ENCODE measurements at places on chromosomes 11 and 22.

GRCh38 chr11:60700689-60701468, 1.5 kb downstream of the MS4A8 start:
- DNase-seq, result peak; percentile 88

DNA sequence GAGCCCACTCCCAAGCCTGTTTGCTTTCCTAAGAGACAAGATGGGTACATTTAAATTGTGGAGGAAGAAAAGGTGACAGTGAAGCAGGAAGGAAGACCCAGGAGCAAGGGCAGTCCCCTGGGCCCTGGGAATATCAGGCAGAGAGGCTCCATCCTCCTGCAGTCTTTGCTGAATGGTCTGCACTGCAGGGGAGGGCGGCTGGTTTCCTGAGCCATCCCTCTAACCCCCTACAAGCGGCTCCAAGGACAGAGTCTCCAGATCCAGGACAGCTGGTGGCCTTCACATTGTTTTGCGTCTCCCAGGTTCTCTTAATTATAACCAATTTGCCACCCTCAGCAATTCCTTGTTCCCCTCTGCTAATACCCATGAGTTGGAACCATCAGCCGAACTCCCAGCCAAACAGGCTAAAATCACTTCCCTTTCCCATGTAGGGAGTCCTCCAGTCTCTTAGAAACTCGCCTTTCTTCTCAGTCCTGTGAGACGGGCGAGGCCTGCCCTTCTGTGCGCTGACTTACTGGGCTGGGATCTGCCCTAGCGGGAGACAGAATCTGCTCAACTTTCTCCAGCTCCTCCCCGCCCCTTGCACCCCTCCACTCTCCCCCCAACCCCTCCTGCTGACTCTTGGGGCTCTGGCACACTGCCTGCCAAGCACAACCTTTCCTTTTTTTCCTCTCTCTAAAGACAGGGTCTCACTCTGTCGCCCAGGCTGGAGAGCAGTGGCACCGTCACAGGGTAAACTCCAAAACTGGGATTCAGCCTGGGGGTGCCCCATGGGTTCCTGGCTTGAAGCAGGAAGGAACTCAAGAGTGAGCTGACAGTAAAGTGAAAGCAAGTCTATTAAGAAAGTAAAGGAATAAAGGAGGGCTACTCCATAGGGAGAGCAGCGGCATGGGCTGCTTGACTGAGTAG, 53.4 kb upstream of the EMID1 start:
- DNase-seq, result peak; percentile 47

DNA sequence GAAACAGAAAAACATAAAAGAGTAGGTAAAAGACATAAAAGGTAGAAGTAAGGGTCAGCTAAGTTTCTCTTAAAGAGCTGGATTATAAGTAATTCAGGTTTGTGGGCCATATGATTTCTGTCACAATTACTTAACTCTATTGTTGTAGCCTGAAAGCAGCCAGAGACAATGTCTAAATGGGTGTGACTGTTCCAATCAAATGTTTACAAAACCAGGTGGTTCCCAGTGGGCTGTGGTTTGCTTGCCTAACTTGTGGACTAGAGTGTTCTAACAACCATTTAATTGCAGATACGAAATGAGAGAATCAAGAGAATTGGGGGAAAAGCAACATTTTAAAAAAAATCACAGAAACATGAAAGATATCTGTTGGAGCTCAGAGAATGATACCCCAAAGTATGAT, 22.6 kb downstream of the OR6M1 start:
- DNase-seq, result no peak

GRCh38 chr22:21766691-21767462, 31.3 kb upstream of the YPEL1 start:
- no peak for DNase-seq

- peak; percentile 65 for DNase-seq
Observed at GRCh38 chr22:20238536-20238900, 29.6 kb downstream of the RTN4R start.

DNA sequence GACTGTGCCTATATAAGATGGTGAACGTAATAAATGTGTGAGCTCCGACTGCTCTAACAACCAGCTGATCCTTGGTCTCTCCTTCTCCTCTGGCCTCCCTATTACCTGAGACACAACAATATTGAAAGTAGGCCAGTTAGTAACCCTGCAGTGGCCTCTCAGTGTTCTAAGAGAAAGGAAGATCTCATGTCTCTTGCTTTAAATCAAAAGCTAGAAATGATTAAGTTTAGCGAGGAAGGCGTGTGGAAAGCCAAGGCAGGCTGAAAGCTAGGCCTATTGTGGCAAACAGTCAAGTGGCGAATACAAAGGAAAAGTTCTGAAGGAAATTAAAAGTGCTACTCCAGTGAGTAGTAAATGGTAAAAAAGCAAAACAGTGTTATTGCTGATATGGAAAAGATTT, 39.5 kb downstream of the HIPK3 start:
- DNase-seq, result no peak

DNA sequence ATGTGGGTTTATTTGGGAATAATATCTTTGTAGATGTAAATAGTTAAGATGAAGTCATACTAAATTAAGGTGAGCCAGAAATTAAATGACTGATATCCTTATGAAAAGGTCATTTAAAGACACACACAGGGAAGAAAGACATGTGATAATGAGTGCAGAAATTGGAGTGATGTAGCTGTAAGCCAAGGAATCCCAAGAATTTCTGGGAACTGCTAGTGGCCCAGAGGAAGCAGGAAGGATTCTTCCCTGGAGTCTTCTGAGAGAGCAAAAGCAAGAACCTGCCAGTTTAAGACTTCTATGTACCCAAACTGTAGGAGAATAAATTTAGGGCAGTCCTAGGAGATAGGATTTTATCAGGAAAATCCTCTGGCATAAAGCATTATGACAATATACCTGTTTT, 66.9 kb downstream of the LRRC4C start:
- DNase-seq, result no peak

GRCh38 chr22:45670981-45671782, 452 bp upstream of the ATXN10 start:
- DNase-seq, result peak; percentile 1

DNA sequence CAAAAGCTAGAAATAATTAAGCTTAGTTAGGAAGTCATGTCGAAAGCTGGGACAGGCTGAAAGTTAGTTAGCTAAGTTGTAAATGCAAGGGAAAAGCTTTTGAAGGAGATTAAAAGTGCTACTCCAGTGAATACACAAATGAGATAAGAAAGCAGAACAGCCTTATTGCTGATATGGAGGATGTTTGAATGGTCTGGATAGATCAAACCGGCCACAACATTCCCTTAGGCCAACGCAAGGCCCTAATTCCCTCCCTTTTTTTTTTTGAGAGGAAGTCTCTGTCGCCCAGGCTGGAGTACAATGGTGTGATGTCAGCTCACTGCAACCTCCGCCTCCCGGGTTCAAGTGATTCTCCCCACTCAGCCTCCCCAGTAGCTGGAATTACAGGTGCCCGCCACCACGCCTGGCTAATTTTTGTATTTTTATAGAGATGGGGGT, 23.3 kb upstream of the WEE1 start:
- DNase-seq, result no peak

DNA sequence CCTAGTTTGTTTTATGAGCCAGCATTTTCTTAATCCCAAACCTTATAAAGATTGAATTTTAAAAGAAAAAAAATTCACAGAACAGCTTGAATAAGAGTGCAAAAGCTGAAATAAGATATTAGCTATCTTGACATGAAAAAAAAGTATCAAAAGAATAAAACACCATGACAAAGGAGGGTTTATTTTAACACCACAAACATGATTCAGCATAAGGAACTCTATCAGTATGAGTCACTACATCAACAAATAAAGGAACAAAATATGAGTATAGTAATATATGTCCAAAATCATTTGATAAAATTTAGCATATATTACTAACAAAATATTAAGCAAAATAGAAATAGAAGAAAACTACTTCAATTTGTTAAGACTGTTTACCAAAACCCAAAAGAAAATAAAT, 9.6 kb upstream of the LMO1 start:
- DNase-seq, result no peak

- DNase-seq, result no peak
Observed at GRCh38 chr11:3933165-3933628, 77.7 kb downstream of the STIM1 start.

DNA sequence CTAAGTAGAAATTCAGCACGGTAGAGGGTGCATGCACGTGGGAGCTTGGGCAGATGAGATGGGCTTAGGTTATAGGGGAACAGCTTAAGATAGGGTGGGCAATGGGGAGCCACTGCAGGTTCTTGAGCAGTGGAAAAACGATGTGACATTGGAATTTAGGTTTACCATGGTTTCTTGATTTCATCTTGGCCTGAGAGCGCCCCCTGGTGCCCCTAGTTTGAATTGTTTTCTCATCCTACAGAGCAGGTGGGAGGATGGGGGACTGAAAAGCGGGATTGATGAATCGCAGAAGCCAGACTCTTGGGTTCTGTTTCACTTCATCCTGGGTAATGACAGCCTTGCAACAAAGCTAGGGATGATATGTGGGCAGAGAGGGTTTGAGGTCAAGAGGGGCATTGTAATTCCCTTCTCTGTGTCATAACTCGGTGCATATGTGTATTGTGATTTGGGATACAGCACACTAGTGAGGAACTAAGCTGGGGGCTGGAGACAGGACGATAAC, 6.7 kb upstream of the MCAM start:
- DNase-seq, result peak; percentile 71

DNA sequence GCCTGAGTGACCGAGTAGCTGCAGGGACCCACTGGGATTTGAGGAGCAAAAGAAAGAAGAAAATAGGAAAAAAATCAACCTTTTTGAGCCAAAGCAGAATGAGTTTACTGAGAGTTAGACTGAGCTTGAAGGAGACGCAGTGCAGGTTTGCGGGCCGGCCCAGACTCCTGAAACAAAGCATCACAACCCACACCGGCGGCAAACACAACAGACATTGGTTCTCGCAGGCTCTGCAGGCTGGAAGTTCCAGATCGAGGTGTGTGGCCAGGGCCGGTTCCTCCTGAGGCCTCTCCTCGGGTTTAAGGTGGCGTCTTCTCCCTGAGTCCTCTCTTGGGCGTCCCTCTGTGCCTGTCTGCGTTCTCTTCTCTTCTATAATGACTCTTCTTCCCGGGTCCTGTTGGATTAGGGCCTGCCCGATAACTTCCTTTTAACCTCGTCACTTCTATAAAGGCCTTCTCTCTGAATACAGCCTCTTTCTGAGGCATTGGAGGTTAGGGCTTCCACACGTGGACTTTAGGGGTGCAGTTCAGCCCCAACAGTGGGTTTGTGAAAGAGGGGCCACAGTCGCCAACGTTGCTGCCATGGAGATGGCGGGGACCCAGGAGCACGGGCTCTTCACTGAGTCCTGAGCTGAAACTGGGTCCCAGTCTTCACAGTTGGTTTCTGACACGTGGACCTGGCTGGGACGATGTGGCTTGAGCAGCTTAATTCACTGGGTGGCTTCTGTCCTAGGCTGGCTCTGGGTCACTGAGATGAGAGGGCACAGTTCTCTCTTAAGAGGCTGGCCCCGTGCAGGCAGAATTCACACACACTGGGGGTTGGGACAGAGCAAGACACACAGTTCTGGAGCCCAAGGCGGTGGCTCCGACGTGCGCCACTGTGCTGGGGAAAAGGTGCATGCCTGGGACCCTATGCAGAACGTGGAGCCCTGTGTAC, 1047.7 kb downstream of the BRD1 start:
- no peak for DNase-seq

DNA sequence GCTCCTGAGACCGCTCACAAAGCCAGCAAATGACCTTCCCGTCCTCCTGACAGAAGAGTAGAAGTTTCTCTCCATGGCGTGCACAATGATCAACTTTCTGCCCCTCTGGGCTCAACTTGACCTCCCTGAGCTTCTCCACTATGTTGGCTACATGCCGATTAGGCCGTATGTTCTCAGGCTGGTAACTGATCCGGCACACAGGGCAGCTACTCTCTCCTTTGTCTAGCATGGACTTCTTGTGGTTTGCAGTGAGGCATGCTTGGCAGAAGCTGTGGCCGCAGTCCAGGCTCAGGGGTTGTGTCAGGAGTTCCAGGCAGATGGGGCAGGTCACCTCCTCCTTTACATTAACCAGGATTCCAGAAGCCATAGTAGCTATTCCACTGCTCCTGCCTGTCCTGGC, 5.1 kb downstream of the TRIM5 start:
- DNase-seq, result no peak

DNA sequence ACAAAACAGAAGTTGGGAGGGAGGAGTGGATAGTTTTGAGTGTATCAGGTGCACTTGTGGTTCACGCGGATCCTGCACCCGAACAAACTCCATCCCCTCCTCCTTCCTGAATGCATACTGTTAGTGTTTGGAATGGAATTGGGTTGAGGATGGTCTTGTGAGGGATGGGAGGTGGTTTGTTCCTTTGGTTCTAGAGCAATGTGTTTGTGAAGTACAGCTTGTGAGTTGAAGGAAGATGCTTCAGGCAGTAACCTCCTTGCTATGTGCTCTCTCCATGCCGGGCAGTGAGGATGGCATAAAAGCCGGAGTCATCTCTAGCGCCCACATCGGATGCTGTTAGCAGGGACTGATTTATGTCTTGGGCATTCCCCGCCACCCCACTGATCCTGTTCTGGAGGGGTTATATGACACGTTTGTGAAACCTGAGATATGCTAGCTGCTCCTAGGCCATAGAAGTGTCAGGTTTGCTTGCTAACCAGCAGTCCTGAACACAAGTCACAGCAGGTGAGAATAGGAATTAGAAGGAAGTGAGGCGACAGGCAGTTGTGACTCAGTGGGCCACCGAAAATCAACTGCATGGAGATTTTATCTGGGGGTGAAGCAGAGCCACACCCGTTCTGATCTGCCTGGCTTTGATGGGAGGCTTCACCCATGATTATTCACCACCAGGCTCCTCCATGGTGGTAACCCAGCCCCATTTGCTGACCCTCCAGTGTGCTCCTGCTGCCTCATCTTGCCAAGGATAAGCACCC, 2.2 kb downstream of the BCR start:
- DNase-seq, result no peak

DNA sequence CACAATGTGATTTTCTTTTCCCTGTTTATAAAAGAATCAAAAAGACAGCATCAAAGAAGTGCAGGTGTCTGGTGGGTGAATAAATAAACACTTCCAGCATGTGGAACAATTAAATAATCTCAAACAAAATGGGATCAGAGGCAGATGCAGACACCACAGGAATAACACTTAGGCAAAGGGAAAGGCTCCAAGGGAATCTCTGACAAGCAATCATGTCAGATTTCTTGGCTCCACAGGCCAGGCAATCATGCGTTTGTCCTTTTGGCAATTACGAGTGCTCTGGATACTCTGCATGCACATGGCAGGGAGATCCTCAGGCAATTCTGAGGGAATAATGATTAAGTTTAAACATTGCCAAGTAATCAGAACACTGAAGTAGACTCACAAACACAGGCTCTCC, 403.5 kb upstream of the LUZP2 start:
- no peak for DNase-seq

Measured in NCI-H146 (cell line).